ENCODE measurements at places on chromosomes 7 and 10.

GRCh38 chr7:101108330-101108857 is 18.5 kb upstream of the SERPINE1 start:
- no peak for DNase-seq

GRCh38 chr7:148222721-148223120 is 367.8 kb upstream of the C7orf33 start:
- DNase-seq = no peak

GRCh38 chr7:33687625-33688024 is 217.7 kb upstream of the BMPER start:
- no peak for DNase-seq

- no peak for DNase-seq
These were observed 45.7 kb downstream of the DCLRE1A start for GRCh38 chr10:113808168-113808567.

- no peak for DNase-seq
These were observed 6.5 kb downstream of the STAMBPL1 start for GRCh38 chr10:88886557-88886956.

GRCh38 chr10:5284311-5285057 is 80.3 kb upstream of the UCN3 start:
- no peak for DNase-seq
